CD4-positive, alpha-beta T cell treated with Interleukin-6 at 100 ng/mL for 8 hours (primary cell): ENCODE measurements at places on chromosomes 5 and 9.

DNA sequence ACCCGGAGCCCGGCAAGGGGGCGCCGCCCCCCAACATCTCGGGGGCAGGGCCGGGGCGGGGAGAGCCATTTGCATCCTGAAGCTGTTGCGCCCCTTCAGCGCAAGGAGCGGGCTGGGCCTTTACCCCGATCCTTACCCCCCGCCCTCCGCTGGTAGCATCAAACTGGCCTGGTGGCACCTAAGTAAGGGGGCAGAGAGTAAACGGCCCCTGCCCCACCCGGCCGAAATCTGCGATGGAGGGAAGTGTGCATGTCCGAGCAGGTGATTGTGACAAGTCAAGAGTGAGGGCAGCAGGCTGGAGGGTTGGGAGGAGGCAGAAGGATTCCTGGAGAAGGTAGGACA lies 101.2 kb downstream of the ESM1 start:
- DNase-seq = no peak

DNA sequence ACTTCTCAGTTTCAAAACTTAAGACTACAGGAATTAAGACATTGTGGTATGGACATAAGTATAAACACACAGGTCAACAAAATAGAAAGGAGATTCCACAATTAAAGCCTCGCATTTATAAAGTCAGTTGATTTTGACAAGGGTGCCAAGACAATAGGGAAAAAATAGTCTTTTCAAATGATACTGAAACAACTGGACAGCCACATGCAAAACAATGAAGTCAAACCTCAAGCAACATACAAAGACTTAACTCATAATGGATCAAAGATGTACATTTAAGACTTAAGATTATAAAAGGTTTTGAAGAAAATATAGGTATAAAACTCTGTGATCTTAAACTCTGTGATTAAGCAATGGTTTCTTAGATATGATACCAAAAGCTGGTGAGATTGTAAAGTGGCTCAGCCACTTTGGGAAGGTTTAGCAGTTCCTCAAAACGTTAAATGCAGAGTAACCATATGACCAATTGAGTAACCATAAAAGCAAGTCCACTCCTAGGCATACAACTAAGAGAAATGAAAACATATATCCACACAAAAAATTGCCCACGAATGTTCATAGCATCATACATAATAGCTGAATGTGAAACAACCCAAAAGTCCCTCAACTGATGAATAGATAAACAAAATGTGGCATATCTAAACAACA lies 22.0 kb downstream of the HINT1 start:
- DNase-seq = no peak

DNA sequence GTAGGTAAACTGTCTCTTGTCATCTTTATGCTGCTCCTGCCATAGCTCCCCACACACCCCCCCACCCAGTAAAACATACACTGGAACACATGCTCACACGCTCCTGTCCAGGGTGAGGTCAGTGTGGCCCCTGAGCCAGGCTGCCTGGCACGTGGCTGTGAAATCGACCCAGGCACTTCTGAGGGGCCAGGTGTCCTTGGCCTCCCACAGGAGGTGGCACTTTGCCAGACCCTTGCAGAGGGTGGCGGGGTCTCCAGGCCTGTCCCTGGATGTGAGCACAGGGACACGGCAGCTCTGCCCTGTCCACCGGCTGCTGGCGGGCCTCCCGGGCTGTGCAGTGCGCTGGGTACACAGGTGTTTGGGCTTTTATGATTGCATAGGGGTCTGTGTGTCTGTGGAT lies 10.0 kb upstream of the CRB2 start:
- DNase-seq = no peak

GRCh38 chr5:122492675-122493074 lies 180.6 kb downstream of the SNCAIP start:
- DNase-seq = no peak

- no peak for DNase-seq
These were observed 42.3 kb downstream of the COL23A1 start for GRCh38 chr5:178547753-178548415.

- DNase-seq = no peak
These were observed 176.9 kb downstream of the EBF1 start for GRCh38 chr5:158922816-158923215.
